KG1 (cell line): ENCODE measurements at places on chromosomes 11 and 22.
A peak's percentile ranks its signal among the peaks of the same experiment; 100 is the strongest.

GRCh38 chr11:83252941-83253340 lies 33.2 kb downstream of the CCDC90B start:
- no peak for DNase-seq

DNA sequence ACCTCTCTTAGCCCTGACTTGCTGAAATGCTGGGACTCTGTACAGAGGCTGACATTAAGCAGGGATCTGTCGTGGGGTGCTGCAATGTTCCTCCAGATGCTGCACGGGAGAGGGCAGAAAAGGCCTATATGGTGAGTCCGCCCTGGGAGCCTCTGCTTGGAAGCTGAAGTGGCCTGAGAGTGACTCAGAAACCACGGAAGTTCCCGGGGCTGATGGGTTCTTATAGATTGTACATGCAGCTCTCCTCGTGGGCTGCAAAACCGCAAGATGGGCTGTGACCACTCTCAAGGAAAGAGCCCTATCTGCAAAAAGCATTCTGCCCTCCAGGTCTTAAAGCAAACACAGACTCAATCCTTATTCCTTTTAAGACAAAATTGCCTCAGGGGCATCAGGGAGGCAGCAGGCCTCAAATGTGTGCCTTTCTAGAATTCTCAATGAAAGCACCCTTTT lies 5.8 kb upstream of the SLC43A3 start:
- DNase-seq: peak; percentile 87

DNA sequence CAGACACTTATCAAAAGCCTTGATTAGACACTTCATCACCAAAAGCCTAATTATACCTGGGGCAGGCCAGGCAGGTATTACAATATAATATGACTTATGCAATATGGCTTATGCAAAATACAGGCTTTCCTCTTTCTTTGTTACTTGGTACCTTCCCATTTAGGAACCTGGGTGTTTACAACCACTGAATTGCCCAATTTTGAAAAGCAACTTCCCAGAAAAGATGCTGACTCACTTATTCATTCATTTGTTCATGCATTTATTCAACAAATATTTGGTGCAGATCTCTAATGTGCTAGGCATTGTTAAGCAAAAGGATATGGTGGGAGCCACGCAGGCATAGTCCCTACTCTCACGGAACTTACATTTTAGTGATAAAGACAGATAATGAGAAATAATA lies 13.6 kb upstream of the JAML start:
- DNase-seq: no peak

DNA sequence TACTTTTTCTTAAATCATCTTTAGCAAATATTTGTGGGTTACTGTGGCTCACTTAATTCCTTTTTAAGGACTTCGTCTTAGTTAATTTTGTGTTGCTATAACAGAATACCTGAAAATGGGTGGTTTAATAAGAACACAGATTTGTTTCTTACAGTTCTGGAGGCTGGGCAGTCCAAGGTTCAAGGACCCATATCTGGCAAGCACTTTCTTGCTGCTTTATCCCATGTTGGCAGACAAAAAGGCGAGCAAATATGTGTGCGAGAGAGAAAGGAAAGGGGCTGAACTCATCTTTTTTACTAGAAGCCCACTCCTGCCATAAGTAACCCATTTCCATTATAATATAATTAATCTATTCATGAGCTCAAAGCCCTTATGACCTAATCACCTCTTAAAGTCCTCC lies 246.2 kb downstream of the GRM5 start:
- no peak for DNase-seq

DNA sequence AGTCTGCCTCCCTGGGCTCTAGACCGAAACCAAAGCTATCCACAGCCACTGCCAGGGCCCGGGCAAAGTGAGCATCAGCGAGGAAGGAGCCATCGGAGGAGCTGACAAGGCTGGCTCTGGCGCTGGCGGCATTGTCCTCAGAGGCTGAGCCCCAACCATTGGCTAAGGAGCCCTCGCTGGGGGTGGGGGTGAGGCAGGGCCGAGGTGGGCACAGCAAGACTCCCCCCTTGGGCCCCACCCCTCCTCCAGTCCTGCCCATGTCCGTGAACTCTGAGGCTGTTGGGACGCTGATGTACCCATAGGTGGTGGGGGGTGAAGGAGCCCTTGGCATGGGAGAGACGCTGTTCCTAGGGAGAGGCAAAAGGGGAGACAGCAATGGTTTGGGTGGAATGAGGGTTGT lies 11.2 kb downstream of the ROBO4 start:
- DNase-seq: no peak

GRCh38 chr22:45934659-45935341 lies 42.2 kb downstream of the WNT7B start:
- DNase-seq: no peak

DNA sequence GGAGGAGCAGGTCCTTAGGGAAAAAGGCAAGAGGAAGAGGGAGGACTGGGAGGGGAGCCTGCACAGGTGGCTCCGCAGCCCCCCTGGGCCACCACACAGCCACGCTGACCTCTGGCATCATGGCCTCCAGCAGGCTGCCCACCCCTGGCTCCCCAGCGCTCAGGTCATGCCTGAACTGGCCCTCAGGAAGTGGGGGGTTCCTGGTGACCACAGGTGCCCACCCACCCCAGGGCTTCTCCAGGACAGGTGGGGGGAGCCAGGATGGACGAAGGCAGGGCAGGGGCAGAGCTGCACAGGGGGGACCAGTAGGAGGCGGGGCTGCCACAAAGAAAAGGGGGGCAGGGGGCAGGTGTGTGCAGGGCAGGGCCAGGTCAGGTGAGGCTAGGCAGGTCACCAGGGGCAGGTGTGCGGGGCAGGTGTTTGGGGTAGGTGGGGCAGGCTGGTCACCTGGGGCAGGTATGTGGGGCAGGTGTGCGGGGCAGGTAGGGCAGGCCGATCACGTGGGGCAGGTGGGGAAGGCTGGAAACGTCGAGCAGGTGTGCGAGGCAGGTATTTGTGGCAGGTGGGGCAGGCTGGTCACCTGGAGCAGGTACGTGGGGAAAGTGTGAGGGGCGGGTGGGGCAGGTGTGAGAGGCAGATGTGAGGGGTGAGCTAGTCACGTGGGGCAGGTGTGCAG lies 997 bp downstream of the DEAF1 start:
- no peak for DNase-seq
